Left renal pelvis (tissue), 4 donors: ENCODE measurements at places on chromosomes 16 and 17. TPM values are rescaled to one million over a fixed set of nuclear protein-coding genes. Genes with fewer than 3 reads are reported as not detected.

FBXL16 gene
- polyA plus RNA-seq, result 1.5 TPM

CDH11 gene
- 158 TPM for polyA plus RNA-seq

CIITA gene
- 4.9 TPM for polyA plus RNA-seq

HBA1 gene
- 453 TPM for polyA plus RNA-seq

PRKCB gene
- 5.4 TPM for polyA plus RNA-seq

SALL1 gene
- polyA plus RNA-seq, result 122 TPM

VTN gene
- polyA plus RNA-seq, result 13.1 TPM
